ENCODE measurements at places on chromosomes 7 and 10. TPM values are rescaled to one million over a fixed set of nuclear protein-coding genes. Genes with fewer than 3 reads are reported as not detected.

Gene SGMS1
- 16.6 TPM for polyA plus RNA-seq

DNA sequence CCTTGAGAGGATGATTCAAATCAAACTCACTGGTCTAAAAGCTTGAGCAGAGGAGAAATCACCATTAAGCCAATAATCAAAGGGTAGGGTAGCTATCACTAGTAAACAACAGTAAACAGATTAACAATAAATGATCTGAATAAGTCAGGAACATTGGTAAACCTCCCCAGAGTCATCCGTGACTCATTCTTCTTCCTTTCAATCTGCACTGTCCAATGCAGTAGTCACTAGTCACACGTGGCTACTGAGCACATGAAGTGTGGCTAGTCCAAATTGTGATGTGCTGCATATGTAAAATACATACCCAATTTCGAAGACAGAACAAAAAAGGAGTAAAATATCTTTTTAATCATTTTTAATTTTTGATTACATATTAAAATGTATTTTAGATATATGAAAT lies 64.0 kb downstream of the ERCC6 start:
- no peaks in the 10 kb centered on the region for H3K27me3 ChIP-seq
- no peaks in the 10 kb centered on the region for H3K4me1 ChIP-seq
- no peak for DNase-seq
- no peak overlapping the region for H3K27ac ChIP-seq
- H3K36me3 ChIP-seq = peaks cover 55% of the 10 kb centered on the region
- H3K4me3 ChIP-seq = no peak overlapping the region

DNA sequence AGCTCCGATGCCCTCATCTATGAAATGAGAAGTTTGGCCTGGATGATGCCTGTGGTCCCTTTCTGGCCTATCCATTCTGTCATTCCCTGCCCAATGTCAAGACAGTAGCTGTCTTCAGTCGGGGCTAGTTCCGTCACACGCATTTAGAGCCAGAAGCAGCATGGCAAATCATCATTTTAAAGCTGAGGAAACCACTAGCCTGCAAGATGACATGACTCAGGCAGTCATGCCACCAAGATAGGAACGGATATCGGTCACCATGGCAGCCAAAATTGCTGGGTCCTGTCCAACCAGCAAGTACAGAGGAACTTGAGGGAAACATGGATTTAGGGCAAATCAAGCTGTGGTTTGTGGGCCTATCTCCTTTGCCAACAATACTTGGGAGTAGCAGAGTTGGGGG lies 64.5 kb upstream of the MRLN start:
- no peak overlapping the region for H3K4me3 ChIP-seq
- DNase-seq = no peak
- H3K4me1 ChIP-seq = peaks cover 25% of the 10 kb centered on the region
- H3K36me3 ChIP-seq = peaks cover 10% of the 10 kb centered on the region
- peak overlapping the region; percentile 50 for H3K27ac ChIP-seq
- H3K27me3 ChIP-seq = no peaks in the 10 kb centered on the region

GRCh38 chr7:130875265-130875741 lies 141.3 kb upstream of the KLF14 start:
- peaks cover 22% of the 10 kb centered on the region for H3K36me3 ChIP-seq
- peak; percentile 23 for DNase-seq
- peaks cover 20% of the 10 kb centered on the region for H3K4me1 ChIP-seq

Data from naive B cell (primary cell).